ENCODE measurements at places on chromosomes 7 and 10.

GRCh38 chr7:128727239-128727638, 11.9 kb upstream of the CALU start:
- DNase-seq = no peak

- no peak for DNase-seq
Observed at GRCh38 chr7:118350260-118350659, 125.8 kb downstream of the ANKRD7 start.

- no peak for DNase-seq
Observed at GRCh38 chr10:95537542-95537927, 23.6 kb downstream of the SORBS1 start.

- DNase-seq = no peak
Observed at GRCh38 chr7:70271617-70272081, 673.4 kb downstream of the AUTS2 start.

DNA sequence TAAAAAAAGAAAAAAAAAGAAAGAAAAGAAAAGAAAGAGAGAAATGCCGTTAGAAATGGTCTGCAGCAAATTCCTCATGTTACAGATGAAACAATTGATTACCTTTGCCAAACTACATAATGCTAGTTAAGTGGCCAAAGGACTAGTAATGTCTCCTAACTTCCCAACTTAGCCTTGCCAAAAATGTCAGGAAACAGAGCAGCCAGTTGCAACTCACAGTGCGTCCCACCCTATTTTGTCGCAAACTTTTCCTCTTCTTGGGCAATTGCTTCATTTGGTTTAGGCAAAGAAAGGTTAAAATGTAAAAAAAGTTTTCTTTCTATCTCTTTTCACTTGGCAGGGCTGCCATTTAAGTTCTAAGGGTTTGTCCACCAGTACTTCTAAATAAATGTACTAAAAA, 53.1 kb downstream of the APBB1IP start:
- DNase-seq = no peak

DNA sequence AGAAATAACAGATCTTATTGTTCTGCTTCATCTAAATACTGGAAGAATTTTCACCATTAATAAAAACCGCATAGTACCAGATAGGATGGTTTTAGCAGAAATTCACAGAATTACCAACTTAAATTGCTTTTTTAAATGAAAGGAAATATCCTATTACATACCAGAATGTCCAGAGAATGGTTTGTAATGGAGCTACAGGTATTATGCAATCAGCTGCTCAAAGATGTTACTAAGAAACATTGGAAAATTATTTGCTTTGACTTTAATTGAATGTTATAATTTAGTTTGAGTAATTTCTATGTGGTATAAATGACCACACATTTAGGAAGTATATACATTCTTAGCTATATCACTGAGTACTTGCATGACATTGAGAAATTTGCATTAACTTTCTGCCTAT, 338.3 kb downstream of the ETV1 start:
- DNase-seq = no peak

- DNase-seq = no peak
Observed at GRCh38 chr7:43868681-43869005, 674 bp downstream of the MRPS24 start.

DNA sequence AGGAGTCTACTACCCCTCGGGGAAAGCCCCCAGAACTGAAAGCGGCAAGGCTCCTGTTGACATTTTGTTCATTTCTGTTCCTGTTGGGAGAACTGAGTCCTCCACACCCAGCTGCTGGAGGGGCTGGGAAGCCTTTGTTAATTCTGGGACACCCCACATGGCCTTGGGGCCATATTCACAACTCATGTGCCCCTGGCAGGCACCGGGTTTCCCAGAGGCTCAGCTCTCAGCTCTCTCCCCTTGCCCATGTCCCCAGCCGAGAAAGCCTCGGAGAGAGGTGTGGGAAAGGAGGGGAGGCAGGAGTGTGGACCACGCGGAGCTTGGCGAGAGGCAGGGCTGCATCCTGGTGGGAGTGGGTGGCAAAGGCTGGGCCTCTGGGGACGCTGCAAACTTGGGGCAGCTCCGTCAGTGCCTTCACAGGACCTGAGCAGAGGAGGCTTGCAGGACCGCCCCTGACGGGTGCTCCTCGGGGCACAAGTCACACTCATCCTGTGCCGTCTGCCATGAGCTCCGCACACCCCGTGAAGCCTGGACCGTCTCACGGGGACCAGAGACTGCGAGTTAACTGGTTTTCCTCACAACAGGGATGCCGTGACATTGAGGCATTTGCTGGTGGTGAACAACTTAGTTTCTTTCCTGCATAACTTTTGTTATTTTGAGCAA, 140.9 kb downstream of the DNAJB6 start:
- DNase-seq = peak; percentile 6

DNA sequence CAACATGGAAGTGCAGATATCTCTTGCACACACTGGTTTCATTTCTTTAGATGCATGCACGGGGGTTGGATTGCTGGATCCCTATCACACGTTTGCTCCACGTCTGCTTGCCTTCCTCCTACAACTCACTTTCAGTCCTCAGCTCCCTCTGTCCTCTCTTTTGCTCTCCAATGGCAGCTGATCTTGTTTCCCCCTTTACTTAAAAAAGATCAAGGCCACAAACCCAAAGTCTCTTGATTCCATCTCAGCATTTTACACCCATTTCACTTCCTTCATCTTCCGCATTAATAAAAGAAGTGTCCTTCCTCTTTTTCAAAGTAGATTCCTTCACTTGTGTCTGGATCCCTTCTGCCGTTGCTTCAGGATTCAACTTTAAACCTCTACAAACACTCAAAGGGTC, 245.2 kb downstream of the DOCK4 start:
- DNase-seq = no peak
